ENCODE measurements at places on chromosomes 4 and X.

DNA sequence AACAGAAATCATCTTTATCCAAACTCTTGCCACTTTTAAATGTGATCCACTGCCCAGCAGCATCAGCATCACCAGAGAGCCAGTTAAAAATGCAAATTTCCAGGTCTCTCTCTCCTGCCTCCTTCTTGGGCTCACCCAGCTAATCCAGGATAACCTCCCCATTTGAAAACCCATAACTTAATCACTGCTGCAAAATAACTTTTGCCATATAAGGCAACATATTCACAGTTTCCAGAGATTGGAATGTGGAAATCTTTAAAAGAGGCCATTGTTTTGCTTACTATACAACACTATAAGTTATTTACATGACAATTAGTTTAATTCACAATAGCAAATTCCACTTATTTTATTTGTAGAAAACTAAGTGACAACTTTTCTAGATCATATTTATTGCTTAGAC, 4.8 kb upstream of the EXOSC9 start:
- no peak for DNase-seq

GRCh38 chr4:151048913-151049312, 33.8 kb upstream of the LRBA start:
- DNase-seq = no peak

DNA sequence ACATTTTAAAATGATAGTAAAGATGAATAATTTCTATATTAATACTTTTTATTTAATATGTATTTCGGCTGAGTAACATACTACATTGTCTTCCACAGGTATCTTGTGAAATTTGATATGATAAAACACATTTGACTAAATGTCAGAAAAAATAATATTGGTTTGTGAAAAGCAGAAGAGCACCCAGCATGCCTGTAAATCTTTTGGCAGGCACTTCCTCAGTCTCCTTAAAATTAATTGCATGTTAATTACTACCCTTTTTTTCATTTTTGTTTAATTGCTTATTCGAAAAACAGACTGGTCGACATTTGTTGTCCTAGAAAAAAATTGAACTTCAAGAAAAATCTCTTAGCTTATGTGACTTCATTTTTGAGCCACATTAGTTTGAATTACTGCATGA, 40.6 kb downstream of the CLCN3 start:
- DNase-seq = no peak

DNA sequence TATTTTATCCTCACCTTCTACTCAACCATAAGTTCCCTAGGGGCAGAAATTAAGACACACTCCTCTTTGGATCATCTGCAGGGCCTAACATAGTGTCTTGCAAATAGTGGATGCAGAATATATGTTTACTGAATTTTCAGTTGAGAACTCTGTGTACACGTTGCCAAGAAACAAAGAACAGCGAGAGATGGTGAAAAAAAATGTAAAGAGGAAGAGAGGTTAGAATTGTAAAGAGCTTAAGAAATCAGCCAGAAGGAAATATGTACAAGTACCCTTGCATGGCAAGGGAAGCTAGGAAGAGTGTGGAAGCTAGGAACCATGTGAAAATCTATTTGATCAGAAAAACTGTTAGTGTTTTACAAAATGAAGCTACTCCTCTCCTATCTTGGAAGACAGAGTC, 431.0 kb downstream of the SMARCA1 start:
- DNase-seq = no peak

DNA sequence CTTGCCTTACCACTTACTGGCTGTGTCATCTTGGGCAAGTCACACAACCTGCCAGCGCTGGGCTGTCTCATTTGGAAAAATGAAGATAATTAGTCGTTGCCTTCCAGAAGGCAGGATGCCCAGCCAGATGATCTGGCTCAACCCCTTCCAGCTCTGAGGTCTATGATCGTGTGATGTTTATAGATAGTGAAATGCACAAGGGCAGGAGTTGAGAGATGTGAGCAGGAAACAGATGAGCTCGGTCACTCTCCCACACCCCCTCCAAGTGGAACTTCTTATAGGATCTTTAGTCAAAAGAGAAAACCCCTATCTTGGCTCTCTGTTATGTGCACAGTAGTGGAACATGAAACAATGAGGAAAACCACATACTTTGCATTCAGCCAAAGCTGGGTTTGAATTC, 336.8 kb upstream of the PPARGC1A start:
- no peak for DNase-seq

- DNase-seq = no peak
Measured at GRCh38 chrX:154334496-154334895, 38.9 kb downstream of the TKTL1 start.

DNA sequence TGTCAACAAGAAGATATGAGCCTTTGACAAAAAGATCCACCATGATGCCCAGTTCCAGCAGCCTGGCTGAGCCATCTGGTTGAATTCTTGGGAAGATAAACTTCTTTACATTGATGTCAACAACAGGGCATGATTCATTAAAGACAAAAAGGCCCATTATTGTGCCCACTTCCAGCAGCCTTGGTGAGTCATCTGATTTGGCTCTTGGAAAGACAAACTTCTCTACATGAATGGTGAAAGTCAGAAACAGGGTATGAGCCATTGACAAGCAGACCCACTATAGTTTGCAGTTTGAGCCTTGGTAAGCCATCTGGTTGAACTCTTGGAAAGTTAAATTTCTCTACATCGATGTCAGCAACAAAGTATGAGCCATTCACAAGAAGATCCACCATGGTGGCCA, 4.1 kb upstream of the CSF2RA start:
- DNase-seq = no peak

GRCh38 chr4:155559915-155560314, 106.7 kb upstream of the GUCY1A1 start:
- no peak for DNase-seq

DNA sequence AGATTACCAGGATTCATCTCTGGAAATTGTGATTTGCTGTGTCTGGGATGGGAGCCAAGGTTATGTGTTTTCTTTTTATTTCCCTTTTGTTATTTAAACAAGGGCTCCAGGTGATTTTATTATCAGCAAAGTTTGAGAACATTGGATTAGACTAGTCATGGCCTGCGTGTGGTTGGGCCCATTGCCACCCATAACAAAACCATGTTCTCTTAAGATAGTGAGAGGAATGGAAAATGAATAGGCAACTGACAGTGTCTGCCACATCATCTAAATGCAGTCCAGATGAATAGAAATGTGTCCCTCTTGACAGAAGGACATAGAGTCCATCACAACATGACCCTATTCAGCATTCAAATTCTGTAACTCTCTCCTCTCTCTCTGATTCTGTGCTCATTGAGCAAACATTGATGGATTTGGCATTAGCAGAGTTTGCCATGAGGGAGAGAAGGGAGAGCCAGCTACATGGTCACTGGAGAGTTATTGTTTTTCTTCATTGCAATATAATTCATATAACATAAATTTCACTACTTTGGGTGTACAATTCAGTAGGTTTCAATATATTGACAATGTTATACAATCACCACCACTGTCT, 11.7 kb downstream of the XK start:
- DNase-seq = no peak

DNA sequence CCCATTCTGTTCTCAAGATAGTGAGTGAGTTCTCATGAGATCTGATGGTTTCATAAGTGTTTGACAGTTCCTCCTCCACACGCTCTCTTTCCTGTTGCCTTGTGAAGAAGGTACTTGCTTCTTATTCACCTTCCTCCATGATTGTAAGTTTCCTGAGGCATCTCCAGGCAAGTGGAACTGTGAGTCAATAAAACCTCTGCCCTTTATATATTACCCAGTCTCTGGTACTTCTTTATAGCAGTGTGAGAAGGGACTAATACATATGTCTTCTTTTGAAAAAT, 58.4 kb downstream of the CFAP299 start:
- DNase-seq = no peak

- DNase-seq = no peak
Measured at GRCh38 chr4:156968479-156968984, 3.1 kb downstream of the PDGFC start.

GRCh38 chrX:67346667-67347066, 197.2 kb upstream of the AR start:
- no peak for DNase-seq

- DNase-seq = no peak
Measured at GRCh38 chr4:10684631-10685030, at the start of gene CLNK. Gene CLNK, minus strand, starts transcription at chr4:10684768. Its CDS starts 16,899 bp downstream, at chr4:10667869.

GRCh38 chrX:66046612-66047235, 6.8 kb upstream of the VSIG4 start:
- peak; percentile 17 for DNase-seq

DNA sequence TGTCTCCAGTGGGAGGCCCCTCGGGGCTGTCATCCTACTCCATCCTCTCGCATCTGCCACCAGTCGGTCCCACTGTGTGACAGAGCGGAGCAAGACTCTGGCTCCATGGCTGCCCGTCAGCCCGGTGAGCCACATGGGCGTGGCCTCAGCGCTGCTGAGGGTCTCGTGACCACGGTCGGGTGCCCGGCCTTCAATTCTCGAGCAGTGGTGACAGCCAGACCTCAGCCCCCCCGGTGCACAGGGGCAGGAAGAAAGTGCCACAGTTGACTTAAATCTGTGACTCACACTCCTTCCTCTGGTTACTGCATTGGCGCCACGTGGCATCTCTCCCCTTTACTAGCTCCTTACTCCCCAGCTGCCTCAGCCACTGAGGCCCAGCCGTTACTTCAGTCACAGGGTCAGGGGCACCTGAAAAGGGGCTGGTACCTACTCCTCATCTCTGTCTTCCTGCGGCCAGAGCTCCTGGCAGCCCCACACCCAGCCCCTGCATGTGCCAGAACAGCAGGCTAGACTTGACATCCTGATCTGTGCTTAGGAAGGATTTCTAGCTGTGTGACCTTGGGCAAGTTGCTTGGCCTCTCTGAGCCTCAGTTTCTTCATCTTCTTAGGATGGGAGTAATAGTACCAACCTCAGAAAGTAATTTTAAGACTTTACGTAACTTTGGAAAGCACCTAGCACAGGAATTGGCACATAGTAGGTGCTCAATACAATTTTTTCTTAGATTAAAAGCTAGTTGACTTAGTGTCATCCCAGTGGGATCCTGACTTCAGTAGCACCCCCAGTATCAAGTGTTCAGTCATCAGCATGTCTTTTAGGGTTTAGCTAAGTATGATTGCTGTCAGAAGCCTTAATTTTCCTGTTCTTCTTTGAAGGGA, 66.1 kb downstream of the TNIP2 start:
- DNase-seq = no peak

DNA sequence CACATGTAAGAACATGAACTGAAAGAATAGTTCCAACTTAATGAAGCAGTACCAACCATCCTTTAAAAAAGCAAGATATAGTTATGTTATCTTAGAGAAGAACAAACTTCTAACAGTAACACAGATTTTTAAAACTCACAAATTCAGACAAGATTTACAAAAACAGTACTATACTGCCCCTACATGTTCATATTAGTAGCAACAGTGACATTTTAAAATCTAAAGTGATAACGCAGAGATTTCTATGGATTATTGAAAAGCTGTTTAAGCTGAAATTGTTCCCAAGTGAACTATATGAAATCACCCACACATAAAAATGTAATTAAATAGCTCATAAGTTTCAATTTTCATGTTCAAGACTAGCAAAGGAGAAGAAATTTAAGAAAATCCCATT, 166.0 kb downstream of the FBXW7 start:
- DNase-seq = no peak

GRCh38 chr4:76240236-76240635, 11.3 kb upstream of the FAM47E start:
- no peak for DNase-seq

- no peak for DNase-seq
Measured at GRCh38 chr4:186743261-186743660, 19.6 kb upstream of the FAT1 start.

- DNase-seq = no peak
Measured at GRCh38 chr4:65954416-65954815, 284.1 kb upstream of the EPHA5 start.

Measured in stimulated activated CD4-positive, alpha-beta T cell treated with anti-CD3 and anti-CD28 coated beads, Interleukin-4, amount 100 ng/mL, for 4 hours (primary cell).